AG08395 (cell line): ENCODE measurements at places on chromosomes 11 and 22.

DNA sequence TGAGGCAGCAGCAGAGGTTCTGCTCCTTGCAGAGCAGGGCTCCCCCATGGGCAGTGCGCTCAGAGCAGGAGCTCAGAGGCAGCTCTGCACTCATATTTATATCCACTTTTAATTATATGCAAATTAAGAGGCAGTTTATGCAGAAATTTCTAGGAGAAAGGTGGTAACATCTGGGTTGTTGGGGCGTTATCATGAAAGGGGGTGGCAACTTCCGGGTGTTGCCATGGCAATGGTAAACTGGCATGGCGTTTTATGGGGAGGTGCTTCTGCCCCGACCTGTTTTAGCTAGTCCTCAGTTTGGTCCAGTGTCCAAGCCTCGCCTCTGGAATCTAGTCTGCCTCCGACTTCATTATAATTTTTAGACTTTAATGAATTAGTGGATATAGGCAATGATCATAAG lies 1191.7 kb downstream of the TBC1D22A start:
- no peak for DNase-seq

DNA sequence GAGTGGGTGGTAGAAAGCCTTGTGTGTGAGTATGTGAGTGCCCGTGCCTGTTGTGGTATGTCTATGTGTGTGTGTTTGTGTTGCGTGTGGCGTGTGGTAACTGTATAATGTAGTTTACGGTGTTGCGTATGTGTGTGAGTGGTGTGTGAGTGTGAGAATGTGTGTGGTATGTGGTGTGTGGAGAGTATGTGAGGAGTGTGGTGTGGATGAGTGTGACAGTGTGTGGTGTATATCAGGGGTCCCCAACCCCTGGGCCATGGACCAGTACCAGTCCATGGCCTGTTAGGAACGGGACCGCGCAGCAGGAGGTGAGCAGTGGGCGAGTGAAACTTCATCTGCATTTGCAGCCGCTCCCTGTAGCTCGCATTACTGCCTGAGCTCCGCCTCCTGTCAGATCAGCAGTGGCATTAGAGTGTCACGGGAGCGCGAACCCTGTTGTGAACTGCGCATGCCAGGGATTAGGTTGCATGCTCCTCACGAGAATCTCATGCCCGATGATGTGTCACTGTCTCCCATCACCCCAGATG lies 5.7 kb downstream of the UPK3A start:
- DNase-seq, result peak; percentile 78

GRCh38 chr11:104705490-104706190 lies 192.6 kb downstream of the CASP12 start:
- DNase-seq, result no peak

DNA sequence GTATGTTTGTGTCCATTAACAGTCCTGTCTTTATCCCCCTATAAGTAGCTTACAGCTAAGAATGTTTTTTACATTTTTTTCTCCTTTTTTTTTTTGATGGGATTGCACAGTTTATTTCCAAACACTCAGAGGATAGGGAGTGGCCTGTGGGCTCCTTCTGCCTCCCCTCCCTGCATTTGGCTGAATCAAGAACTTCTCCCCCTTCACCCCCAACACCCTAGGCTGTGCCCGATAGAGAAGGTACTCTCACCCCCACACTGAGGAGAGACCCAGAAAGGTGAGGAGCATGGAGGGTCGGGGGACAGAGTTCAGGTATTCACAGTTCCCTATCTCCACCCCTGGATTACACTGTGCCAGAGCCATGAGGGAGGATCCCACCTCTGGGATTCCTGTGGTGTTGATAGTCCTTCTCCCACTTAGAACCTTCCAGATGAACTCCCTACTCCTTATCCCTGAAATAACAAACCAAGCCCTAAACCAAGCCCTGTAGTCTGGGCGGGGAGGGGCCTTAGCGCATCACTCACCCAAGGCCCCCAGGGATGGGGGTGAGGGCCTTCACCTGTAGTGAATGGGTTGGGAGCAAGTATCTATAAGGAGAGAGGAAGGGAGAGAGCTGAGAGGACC lies 97.1 kb downstream of the ADAMTS15 start:
- no peak for DNase-seq

DNA sequence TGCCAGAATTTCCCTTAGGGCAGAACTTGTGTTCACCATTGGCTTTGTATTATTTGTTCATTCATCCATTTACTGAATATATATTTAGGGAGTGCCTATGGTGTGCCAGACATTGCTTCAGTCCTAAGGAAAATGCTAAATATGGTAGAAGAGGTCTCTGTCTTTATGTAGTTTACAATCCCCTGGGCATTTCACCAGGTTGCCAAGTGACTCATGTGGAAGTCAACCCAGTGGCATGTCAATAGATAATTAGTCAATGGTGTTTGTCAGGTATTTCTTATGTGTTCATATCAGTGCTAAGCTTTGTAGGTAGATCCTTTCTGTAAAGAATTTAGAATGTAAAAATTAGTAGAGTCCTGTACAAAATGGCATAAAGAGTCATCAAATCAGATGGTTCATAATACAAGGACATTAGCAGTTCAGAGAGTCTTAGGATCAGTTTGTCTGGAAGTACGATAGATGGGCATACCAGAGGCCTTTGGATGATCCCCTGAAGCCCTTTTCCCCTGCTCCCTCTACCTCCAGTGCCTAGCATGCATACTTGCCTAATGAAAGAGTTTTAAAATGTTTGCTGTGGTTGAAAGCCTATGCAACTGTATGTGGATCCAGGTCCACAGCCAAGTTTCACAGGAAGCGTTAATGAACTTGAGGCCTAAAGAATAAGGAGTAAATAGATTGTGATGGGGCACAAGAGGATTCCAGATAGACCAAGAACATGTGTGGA lies 58.5 kb upstream of the SESN3 start:
- DNase-seq, result no peak

GRCh38 chr11:14751975-14752407 lies 108.4 kb downstream of the PDE3B start:
- DNase-seq, result no peak

DNA sequence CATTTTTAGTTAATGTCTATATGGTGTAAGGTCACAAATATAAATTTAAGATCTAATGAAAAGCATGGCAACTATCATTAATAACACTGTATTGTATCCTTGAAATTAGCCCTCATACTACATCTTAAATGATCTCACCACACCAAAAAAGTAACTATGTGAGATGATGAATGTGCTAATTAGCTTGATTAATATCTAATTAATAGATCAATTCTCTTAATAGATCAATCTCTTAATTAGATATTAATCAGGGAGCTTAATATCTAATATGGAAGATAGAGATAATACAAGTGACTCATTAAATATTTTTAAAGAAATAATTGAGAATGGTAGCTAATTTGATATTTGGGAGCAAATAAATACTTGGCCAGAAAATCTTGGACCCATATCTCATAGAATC lies 178.5 kb upstream of the FAT3 start:
- DNase-seq, result no peak

DNA sequence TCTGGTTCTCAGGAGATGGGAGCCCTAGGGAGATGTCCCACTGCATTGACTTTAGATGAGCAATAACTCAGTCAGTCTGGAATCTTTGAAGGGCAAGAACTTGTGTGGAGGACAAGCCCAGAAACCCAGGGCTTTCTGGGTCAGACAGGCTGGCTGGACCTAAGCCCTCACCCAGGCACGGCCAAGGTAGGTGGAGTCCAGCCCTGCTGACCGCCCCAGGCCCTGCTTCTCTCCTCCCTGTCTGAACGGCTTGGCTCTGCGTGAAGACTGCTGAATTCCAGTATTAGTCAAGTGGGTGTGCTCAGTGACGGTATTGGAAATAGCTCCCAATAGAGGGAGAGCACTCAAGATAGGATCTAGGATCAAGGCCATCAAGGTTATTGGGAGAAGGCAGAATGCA lies 6.1 kb downstream of the CXCR5 start:
- DNase-seq, result peak; percentile 89

- no peak for DNase-seq
Observed at GRCh38 chr11:127191689-127192088, 191.1 kb upstream of the KIRREL3 start.

- no peak for DNase-seq
Observed at GRCh38 chr22:50243685-50244419, 971 bp downstream of the TUBGCP6 start.

DNA sequence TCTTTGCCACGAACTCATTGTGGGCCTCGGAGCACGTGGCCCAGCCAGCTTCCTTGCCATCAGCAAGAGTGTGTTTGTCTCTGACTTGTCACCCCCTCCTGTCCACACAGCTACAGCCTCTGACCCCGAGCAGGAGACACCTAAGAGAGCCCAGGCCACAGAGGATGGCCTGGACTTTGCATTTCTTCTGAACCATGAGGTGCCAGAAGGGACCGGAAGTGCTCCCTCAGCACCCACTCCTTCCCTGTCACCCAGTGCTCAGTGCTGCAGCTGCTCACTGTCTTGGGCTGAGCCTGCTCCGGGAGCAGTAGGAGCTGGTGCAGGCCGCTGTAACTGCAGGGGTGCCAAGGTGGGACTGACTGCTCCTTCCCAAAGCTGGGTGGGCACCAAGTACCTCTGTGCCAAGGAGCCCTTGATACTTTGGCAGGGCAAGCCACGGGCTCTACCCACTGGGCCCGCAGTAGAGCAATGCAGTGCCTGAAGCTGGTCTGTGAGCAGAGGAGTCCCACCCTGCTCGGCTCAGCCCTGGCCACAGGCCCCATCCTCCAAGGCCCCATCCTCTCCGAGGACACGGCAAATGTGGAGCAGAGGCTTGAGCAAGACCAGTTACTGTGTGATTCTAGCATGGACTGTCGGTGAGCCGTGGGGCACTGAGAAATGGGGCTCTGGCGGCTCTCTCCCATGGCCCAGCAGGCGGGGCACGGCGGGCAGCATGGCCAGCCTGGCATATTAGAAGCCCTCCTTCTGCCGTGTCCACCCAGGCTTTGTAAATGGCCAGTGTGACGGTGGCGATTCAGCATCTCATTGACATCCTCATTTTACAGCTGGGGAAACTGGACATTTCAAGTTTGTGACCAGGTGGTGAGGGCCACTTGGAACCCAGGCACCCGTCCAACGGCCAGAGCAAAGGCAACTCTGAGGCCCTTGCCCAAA lies 6.3 kb downstream of the GRK2 start:
- no peak for DNase-seq

- DNase-seq, result no peak
Observed at GRCh38 chr22:25970374-25970911, 198.8 kb upstream of the SEZ6L start.

GRCh38 chr11:80297858-80298632 lies 857.2 kb upstream of the TENM4 start:
- no peak for DNase-seq

DNA sequence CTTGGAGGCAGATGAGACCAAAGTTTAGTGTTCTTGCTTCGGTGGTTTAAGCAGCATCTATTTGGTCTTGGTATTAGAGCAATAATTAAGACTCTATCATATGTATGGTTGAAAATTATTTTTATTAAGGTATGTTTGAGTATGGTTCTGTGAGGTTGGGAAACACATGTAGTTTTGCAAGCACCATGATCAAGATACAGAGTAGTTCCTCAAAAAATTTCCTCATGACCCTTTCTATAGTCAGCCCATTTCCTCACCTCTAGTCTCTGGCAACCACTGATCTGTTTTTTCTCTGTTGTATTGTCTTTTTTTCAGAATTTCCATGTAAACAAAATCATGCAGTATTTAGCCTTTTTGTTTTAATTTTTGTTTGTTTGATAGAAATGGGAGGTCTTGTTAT lies 18.4 kb downstream of the MTMR3 start:
- no peak for DNase-seq

GRCh38 chr11:2789331-2789730 lies 89.5 kb upstream of the KCNQ1OT1 start:
- no peak for DNase-seq

DNA sequence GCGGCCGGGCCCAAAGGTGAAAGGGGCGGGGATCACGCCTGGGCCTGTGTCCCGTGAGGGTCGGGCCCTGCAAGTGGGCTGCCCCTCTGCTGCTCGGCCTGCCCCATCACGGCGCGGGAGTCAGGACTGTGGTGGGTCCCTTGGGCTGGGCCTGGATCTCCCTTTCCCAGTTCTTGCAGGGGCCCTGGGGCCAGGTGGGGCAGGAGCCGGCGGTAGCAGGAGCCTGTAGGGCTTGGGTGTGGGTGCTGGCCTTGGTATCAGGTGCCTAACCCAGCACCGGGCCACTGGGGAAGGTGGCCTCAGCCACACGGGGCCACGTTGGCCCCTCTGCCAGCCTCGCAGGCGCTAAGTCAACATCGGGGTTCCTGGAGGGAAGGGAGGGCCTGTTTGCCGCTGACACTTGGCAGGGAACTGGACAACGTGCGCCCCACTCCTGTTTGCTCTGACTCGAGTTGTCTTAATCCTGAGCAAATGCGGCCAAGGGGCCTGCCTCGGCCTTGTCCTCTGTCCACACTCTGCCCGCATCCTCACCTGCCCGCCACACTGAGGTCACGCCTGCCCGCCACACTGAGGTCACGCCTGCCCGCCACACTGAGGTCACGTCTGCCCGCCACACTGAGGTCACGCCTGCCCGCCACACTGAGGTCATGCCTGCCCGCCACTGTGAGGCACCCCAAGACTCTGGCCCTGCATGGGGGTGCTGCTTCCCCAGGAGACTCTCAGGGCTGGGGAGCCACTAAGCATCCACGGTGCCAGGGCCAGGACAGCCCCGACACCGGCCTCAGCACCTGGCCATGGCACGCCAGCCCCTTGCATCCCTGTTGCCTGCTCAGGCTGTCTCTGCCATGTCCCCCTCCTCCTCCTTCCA lies 14.2 kb upstream of the MUC5B start:
- no peak for DNase-seq

- DNase-seq, result no peak
Observed at GRCh38 chr11:120548682-120549209, 37.2 kb downstream of the GRIK4 start.

- no peak for DNase-seq
Observed at GRCh38 chr11:12756454-12756806, 82.2 kb downstream of the TEAD1 start.

GRCh38 chr22:42817556-42817955 lies 39.5 kb downstream of the ARFGAP3 start:
- DNase-seq, result no peak

- peak; percentile 30 for DNase-seq
Observed at GRCh38 chr11:122598971-122599370, 56.6 kb upstream of the UBASH3B start.

GRCh38 chr22:48254311-48254873 lies 1491.9 kb downstream of the TBC1D22A start:
- DNase-seq, result no peak

DNA sequence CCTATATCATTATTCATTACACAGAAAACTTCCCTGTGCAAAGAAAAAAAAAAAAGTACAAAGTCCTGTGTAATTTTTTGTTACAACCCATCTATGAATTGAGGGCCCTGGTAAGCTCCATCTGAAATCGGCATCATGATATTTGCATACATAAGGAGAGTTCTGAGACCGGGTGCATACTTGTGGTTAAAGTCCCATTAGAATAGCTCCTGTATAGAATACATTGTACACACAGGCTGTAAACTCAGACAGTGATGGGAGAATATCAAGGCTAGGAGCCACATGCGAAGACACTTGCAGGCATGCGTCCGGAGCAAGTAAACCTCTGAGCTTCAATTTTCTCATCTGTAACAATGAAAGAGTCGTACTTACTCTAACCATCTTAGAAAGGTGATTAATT lies 353.2 kb downstream of the ETS1 start:
- DNase-seq, result no peak

- DNase-seq, result no peak
Observed at GRCh38 chr11:69477086-69477485, 4.4 kb upstream of the LINC01488 start.

- no peak for DNase-seq
Observed at GRCh38 chr22:46390105-46390651, 54.7 kb downstream of the TRMU start.

- DNase-seq, result no peak
Observed at GRCh38 chr11:105720096-105720495, 110.2 kb downstream of the GRIA4 start.

GRCh38 chr11:74400606-74401005 lies 2.4 kb upstream of the PGM2L1 start:
- no peak for DNase-seq
